ENCODE measurements at places on chromosomes 3 and 15.

DNA sequence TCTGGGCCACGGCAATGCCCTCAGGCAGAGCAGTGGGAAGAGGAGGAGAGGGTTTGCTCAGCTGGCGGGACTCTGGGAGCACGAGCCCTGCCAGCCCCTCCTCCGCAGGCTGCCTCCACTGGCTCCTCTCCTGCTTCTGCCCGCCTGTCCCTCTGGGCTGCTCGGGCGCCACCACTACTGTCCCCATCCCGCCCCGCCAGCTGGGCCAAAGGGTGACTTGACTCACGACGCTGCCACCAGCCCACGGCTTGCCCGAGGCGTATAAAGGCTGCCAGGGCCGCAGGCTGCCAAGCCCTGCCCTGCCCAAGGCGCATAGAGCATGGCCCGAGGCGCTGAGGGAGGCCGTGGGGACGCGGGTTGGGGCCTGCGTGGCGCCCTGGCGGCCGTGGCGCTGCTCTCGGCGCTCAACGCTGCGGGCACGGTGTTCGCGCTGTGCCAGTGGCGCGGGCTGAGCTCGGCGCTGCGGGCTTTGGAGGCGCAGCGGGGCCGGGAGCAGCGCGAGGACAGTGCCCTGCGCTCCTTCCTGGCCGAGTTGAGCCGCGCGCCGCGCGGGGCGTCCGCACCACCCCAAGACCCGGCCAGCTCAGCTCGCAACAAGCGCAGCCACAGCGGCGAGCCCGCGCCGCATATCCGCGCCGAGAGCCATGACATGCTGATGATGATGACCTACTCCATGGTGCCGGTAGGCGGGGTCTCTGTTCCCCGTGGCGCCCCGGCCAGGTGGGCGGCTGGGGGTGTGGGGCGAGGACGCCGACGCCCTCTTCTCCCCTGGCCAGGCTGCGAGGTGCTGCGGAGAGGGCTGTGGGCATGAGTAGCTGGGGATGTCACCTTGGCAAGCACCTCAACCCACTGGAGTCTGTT lies at the start of gene GLDN:
GLDN (plus strand) TSS at position 290 of the 861 bp plus-strand sequence; CDS start at position 320, 30 bp downstream.
- no peak for DNase-seq

DNA sequence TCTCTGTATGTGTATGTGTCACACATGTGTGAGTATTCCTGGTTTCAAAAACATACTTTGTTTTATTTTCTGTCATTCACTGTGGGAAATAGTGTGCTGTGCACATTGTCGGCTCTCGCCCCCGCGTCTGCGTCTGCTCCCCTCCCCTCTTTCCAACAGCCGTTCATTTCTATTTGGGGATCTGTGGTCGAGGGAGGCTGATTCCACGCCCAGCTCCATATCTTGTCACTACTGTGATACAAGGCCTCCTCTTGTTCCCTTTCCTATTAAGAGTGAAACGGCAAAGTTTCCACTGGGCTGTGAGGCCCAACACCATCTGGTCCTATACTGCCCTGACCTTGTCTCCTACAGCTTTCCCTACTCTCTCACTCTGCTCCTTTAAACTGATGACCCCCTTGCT lies 172.5 kb upstream of the LRIG1 start:
- no peak for DNase-seq

- no peak for DNase-seq
Observed at GRCh38 chr15:40006646-40007045, 32.3 kb downstream of the SRP14 start.

GRCh38 chr3:114499976-114500375 lies 206.1 kb downstream of the TIGIT start:
- DNase-seq, result peak; percentile 34

- DNase-seq, result no peak
Observed at GRCh38 chr3:52817221-52817620, 13.3 kb downstream of the ITIH4 start.

DNA sequence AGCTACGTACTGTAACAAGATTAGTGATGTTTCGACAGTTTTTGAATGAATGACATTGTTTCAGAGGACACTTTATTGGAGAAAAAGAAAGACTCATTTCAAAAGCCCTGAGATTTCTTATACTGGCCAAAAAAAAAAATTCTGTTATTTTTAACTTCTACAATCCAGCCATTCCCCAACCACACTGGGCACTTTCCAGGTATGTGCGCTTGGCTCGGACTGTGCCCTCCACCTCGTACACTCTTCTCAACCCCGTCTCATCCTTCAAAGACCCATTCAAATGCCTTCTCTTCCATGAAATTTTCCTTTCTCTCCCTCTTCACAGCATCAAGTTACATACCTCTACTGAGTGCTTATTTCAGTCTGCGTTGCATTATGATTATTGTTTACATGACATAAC lies 328.5 kb upstream of the SOX2 start:
- DNase-seq, result no peak

DNA sequence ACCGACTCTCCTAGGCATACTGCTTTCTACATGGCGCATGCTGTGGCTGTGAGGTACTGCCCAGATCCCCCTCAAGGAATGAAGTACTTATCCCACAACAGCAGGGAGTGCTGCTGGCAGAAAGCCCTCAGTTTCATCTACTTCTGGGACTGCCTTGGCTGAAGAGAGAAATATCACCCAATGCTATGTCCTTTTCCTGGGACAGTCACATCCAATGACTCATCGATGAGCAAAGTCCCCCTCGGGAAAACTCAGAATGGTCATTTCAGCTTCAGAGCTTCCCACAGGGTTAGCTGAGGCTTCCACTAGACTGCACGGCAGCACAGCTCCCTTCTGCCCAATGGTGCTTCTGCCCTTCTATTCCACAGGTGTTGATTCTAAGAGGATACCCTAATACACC lies 3.6 kb upstream of the NMD3 start:
- DNase-seq, result no peak

DNA sequence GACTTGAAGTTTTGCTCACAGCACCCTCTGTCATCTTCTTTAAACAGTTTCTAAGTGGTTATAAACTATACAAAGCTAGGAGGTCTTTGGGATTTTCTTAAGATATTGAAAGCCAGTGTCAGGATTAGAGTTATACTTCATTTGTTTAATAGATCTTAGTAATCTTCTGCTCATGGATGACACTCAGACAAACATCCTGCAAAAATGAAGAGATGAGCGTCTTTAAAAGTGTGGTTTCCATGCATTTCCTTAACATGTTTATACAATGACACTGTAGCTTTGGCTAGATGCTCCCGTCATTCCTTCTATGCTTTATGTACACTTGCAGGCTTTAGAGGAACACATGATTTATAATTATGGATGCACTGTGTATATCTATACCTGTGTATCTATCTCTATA lies 182.2 kb downstream of the NAALADL2 start:
- DNase-seq, result no peak

DNA sequence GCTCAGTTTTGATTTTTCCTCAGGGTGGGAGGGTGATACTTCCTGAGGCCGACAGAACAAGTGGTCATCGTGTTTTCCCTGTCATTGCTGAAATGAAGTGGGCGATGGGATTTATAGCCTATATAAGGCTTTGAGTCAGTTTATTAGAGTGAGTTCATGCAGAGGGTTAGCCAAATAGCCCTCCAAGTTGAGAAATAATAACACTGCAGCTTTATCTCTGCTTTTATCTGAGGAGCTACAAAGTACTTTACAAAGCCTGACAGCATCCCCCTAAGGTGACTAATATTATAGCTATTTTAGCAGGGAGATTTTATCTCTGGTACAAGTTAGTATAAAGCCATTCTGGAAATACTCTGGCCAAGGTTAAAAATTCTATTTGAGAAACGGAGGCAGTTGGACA lies 389.6 kb downstream of the MFSD1 start:
- DNase-seq, result no peak

- no peak for DNase-seq
Observed at GRCh38 chr15:41194444-41194843, 36.1 kb downstream of the EXD1 start.

GRCh38 chr3:52787246-52787645 lies 7.3 kb upstream of the ITIH3 start:
- DNase-seq, result no peak

DNA sequence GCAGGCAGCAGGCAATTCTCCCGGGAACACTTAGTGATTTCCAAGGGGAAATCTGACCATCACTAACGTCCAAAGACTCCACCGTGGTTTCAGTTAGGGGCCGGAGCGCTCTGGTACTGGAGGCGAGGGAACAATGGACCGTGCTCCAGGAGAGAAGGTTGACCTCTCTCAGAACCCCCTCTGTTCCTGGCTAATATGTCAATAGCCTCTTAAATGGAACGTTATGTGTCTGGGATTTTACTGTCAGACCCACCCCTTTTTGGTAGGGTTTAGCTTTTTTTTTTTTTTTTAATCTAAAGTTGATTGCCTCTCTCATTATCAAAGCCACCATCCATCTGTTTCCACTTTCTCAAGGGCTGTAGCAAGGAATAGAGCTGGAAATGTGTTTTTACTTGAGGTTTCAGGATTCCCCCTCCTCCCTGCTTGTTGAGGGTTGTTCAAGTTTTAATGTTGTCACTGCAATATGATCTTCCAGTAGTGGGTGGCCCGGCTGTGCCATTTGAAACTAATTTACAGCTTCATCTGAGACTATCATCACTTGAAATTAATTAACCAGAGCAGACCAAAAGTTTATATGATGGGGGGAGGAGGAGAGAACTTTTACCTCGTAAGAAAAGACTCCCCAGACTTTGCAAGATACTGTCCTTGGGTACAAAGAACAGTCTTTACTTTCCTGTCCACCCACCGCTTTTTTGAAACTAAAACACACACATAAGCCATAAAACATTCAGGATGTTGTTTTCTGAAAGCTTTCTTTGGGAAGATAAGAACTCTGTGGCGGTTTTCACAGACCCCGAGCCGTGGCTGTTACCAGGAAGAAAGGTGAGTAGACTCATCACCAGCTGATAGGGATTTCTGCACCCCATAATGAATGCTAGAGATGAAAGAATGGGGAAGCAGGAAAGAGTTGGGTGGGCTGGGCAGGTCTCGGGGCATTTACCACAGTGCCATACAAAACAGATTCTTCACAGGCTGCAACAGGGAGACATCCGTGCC lies 187.8 kb downstream of the UACA start:
- DNase-seq, result no peak

DNA sequence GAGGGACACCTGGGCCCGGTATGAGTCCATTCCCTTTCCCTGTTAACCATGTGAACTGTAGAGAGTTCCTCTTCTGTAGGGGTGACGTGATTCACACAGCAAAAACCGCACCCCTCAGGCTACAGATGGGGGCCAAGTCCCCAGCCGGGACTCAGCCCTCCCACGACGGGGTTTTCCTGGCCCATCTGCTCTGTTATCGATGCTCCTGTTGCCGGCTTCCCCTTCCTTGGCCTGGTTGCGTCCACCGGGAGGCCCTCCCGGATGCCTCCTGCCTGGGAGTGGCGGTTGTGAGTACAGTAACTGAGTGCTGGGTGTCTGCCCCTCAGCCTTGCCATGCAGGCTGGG lies 817 bp upstream of the PLXNA1 start:
- no peak for DNase-seq

GRCh38 chr3:186193534-186194450 lies 84.9 kb upstream of the ETV5 start:
- no peak for DNase-seq

DNA sequence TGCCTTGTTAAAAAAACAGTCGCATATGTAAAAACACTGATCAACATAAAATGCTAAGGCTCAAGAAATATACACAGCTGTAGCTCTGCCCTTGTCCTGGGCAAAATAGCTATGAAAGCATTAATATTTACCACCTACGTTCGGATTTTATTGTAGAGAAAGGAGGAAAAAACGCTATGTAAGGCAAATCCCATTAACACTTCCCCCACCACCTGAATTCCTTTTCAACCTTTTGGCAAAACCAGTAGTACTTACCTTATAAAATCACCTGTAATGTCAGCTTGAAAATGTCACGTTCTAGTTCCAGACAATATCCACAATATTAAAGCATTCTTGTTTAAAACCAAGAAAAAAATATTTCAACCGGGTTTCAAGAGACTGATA lies 3.6 kb downstream of the TRA2B start:
- no peak for DNase-seq

GRCh38 chr3:37630441-37630840 lies 231.2 kb upstream of the CTDSPL start:
- DNase-seq, result no peak

GRCh38 chr15:52483707-52484106 lies 45.0 kb downstream of the MYO5A start:
- DNase-seq, result no peak

- DNase-seq, result no peak
Observed at GRCh38 chr3:32202496-32202895, 36.0 kb upstream of the CMTM8 start.

DNA sequence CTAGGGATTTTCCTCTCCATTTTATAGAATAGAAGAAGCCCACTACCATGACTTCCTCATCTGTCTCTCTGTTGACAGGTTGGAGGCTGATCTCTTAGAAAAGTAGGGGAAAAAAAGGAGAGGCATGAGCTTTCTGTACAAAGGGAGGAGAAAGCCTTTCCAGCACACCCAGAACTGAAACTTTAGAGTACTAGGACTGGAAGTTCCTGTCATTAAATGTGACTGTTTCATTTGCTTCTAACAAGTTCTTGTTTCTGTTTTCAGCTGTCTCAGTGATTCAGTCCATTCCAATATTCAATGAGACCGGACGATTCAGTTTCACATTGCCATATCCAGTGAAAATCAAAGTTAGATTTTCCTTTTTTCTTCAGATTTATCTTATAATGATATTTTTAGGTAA lies 39.0 kb downstream of the INTS14 start:
- no peak for DNase-seq

GRCh38 chr3:150480877-150481276 lies 65.4 kb downstream of the SERP1 start:
- DNase-seq, result no peak

GRCh38 chr3:65751123-65751700 lies 287.5 kb downstream of the MAGI1 start:
- DNase-seq, result no peak

DNA sequence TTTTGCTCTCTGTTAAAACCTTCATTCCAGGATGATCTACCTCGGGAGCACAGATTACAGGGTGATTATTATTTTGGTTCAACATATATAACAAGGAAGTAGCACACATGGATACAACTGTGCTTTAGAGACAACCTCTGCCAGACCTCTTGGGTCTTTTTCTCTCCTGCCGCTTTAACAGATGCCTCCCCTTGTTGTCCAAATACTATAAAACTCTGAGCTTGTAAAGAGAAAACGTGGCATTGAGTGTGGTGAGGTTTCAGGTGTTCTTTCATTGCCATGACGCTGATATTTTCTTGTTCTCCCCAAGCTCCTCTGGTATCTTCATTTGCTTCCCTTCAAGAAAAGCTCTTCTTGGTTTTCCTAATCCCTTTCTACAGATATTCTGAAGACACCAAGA lies 29.0 kb downstream of the BCL2L10 start:
- DNase-seq, result no peak

DNA sequence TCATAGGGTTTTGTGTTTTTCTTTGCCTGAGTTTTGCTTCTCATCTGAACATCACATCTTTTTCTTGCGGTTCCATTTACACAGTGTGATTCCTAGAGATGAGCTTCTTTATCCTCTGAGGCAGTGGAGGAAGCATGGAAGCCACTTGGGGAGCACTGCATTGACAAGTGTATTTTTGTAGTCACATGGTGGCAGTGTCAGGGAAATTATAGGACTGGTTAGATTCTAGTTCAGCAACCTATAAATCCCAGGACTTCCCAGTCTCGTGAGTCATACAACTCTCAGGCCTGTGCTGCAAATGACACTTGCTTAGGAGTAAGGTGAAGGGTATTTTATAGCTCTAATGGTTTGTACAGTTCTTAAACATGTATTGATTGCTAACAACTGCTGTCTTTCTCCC lies 58.4 kb downstream of the RBM6 start:
- DNase-seq, result no peak
